ENCODE measurements at places on chromosomes 1 and 21.

DNA sequence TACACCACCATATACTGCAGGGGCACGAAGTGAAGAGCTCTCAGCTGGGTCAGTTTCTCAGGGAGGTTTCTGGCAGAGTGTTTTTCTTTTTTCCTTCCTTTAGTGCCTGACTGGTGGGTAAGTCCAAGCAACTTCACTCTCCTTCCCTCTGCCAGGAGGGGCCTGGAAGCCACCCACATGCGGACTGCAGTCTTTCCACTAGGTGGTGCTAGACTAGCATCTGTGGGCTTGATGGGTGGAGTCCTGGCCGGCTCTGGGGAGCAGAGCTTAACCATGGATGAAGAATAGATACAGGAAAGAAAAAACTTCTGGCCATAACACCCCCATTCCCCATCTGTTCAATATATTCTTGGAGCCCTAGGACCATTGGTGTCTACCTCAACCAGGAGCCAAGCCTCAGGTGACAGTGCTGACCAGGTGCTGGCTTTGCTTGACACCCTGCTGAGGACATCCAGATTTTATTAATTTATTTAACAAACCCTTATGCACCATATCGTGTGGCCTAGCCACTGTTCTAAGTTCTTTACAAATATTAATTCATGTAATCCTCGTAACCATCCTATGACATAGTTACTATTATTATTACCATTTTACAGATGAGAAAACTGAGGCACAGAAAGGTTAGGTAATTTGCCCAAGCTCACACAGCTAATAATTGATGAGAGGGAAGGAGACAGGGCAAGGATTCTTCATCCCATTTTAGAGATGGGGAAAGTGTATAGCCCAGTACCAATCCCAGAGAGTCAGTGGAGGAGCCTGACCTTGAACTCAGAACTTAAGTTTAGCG is 126.7 kb upstream of the CSF3R start:
- DNase-seq = peak; percentile 82

DNA sequence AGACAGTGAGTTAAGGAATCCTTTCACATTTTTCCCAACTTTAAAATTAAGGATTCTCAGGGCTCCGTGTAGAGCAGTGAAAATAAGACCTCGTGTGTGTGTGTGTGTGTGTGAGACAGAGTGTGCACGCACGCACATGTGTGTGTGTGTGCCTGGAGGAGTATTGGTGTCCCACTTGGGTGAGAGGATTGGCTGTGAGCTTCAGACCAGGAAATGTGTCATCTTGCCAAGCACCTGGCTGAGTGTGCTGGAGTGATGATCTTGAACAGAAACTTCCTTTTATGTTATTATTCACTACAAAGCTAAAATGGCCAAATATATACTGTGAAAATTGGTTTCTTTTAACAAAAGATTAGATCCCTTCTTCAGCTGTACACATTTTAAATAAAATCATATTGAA is 35.2 kb upstream of the NTPCR start:
- no peak for DNase-seq

GRCh38 chr1:183404476-183404875 is 13.7 kb downstream of the NMNAT2 start:
- DNase-seq = no peak

GRCh38 chr1:101929343-101929742 is 67.4 kb downstream of the OLFM3 start:
- DNase-seq = no peak

- no peak for DNase-seq
These were observed 25.4 kb downstream of the RGS4 start for GRCh38 chr1:163094589-163094988.

GRCh38 chr1:202237052-202237451 is 43.5 kb downstream of the LGR6 start:
- DNase-seq = peak; percentile 61

GRCh38 chr1:152002960-152003359 is 9.3 kb upstream of the S100A10 start:
- DNase-seq = no peak

DNA sequence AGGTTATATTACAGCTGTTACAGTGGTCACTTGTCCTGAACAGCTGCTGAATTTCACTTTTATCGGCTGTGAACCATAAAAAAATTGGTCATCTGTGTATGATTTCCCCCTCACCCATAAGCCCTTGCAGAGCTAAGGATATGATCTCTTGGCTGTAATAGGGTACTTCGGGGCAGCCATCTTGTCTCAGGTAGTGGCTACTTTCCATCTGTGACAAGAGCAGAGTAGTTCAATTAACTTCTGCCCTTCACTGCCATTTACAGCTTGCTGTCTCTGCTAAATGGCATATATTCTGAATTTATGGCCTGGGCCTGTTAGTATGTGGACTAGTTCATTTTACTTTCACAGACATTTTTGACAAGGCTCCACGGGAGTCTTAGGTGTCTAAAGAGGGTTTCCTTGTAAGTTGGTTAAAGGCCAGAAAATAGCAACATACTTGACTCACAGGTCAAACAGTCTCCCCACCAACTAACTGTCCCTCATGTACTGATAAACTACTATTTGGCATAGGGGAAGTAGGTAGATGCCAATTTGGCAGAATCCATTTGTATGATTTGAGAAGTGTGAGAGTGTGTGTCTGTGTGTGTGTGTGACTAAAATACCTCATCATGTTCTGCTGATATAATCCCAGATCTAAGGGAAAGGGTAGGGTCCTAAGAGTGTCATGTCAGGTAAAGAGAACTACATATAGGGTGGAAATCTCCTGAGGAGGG is 151.6 kb downstream of the KCTD3 start:
- no peak for DNase-seq

- no peak for DNase-seq
These were observed 28.3 kb downstream of the CCN1 start for GRCh38 chr1:85608851-85609250.

- no peak for DNase-seq
These were observed 69.5 kb downstream of the GADD45A start for GRCh38 chr1:67754526-67754920.

DNA sequence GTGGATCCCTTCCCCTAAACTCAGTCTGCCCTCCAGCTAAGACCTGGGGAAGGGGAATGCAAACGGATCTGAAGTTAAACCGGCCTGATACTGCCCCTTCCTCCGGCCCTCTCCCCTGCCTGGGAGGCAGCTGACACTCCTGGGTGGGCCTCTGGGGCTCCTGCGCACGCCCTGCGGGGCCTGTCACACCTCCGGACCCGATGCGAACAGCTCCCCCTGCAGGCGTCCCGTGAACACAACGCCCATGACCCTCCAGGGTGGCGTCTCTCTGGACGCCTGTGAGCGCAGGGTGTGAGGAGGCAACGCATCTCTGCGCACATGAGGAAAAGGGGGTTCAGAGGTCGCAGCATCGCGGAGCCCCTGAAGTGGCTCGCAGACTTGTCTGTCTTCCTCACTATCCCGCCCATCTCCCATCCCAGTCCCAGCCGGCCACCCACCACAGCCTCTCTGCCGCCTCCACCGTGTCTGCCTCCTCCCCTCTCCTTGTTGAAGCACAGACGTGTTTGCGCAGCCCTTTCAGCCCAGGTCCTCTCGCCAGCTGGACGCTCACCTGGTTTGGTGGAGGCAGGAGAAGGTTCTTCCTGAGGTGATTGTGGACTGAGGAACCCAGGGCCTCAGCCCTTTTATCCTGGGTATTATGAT is 421 bp upstream of the LCE3A start:
- no peak for DNase-seq

GRCh38 chr1:183548116-183548515 is 42.1 kb downstream of the NCF2 start:
- peak; percentile 82 for DNase-seq

DNA sequence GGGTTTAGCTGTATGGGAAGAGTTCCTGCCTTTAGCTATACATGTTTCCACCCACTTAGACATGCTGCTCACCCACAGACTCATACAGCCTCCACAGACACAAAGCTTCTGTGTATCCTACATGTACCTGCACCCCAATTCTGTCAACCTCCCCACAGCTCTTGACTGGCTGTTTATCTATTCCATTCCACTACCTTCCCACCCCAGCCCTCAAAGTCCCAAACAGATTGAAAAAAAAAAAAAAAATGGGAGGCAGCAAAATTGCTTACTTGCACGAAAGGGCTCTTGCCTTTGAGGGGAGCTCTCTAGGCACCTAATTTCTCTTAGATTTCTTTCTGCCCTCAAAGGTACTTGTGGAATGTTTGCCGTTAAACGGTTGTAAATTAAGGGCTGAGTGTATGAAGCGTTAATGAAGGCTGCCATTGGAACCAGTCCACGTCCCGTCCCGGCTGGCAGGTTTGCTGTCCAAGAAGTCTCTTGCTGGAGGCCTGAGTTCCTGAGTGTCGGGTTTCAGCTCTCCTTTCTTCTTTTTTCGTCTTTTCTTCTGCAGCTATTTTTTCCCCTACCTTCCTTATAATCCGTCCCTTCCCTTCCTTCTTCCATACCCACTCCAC is 43.6 kb downstream of the PBX1 start:
- DNase-seq = peak; percentile 55

DNA sequence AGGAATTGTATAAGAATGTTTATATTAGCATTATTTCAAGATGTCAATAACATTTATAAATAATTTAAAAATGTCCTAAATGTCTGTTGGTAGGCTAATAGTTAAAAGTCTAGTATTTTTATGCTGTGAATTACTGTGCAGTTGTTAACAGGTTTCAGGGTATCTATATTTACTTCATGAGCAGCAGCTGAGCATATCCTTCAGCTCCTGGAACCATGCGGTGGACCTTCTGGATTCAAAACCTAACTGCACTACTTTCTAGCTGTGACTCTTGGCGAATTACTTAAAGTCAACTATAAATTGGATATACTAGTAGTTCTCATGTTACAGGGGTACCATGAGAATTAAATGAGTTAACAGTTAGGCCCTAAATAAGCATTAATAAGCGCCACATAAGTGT is 3.7 kb downstream of the CEP350 start:
- no peak for DNase-seq

- DNase-seq = no peak
These were observed 26.8 kb upstream of the EPHA8 start for GRCh38 chr1:22536506-22536905.

DNA sequence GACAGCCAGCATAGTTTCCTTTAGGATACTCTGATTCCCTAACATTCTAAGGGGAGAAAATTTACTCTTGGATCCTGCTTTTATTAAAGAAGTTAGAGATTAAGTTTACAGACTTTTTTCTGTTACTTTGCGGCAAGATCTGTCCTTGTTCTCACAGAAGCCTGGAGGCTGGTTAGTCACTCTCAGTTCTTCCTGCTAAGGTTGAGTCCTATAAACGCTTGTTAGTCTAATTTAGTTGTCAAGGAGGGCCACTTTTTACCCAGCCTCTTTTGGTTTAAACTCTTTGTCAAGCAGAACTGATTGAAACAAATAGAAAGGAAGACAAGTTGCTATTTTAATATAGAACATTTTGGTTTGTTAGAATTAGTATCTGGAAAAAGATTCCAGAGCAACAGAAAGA is 89.7 kb downstream of the C21orf91 start:
- DNase-seq = no peak

GRCh38 chr1:245444147-245444828 is 289.5 kb downstream of the KIF26B start:
- peak; percentile 78 for DNase-seq

DNA sequence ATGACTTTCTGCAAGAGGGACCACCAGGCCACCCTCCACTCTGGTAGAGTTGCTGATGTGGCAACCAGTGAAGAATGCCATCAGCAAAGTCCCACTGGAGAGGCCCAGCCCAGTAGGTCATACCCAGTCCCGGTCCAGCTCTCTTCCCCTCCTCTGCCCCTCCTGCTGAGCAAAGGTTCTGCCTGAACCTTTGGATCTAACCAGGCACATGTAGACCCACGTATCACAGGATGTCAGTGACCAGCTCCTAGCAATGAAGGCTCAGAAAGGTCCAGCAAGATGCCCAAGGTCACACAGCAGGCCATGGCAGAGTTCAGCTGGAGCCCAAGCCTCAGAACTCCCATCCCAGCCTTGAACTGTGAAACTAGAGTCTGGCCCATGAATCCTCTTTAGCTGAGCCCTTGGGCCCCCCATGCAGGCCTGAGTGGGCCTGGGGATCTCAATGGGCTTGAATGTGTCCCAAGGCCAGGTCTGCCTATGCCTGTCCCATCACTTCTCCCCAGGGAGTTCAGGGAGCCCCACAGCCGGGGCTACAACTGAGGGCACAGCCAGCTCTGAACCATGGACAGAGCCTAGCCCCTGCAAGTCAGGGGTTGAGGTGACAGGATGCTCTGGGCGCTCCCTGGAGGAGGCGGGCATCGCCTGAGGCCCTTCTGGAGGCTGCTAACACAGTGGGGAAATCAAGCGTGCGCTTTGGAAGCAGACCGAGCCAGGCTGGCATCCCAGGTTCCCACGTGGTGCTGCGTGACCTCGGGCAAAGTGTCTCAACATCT is 21.4 kb upstream of the PADI1 start:
- no peak for DNase-seq

DNA sequence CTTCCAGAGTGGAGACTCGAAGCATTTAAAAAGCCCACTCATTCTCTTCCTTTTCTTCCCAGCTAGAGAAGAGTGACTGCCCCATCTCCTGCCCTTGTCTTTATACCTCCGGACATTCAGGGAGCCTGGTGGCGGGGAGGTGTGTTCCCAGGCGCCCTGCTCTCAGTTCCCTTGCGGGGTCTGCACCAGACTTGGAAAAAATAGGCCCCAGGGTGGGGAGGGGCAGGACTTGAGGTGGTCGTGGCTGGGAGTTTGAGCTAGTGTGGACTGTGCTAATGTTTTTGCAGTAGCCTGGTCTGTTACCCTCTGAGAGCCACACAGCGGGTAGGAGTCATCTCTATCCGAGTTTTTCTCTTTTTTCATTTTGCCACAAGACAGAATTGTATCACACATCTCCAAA is 139.1 kb downstream of the PEX14 start:
- no peak for DNase-seq

GRCh38 chr1:41913014-41913413 is 5.7 kb downstream of the HIVEP3 start:
- DNase-seq = no peak

- no peak for DNase-seq
These were observed 49.3 kb upstream of the POU2F1 start for GRCh38 chr1:167171286-167171929.

- DNase-seq = no peak
These were observed 8.4 kb downstream of the S100A10 start for GRCh38 chr1:151985270-151985669.

- no peak for DNase-seq
These were observed 30.6 kb upstream of the JUN start for GRCh38 chr1:58814251-58815068.

- no peak for DNase-seq
These were observed 53.9 kb downstream of the YARS1 start for GRCh38 chr1:32763221-32763620.

DNA sequence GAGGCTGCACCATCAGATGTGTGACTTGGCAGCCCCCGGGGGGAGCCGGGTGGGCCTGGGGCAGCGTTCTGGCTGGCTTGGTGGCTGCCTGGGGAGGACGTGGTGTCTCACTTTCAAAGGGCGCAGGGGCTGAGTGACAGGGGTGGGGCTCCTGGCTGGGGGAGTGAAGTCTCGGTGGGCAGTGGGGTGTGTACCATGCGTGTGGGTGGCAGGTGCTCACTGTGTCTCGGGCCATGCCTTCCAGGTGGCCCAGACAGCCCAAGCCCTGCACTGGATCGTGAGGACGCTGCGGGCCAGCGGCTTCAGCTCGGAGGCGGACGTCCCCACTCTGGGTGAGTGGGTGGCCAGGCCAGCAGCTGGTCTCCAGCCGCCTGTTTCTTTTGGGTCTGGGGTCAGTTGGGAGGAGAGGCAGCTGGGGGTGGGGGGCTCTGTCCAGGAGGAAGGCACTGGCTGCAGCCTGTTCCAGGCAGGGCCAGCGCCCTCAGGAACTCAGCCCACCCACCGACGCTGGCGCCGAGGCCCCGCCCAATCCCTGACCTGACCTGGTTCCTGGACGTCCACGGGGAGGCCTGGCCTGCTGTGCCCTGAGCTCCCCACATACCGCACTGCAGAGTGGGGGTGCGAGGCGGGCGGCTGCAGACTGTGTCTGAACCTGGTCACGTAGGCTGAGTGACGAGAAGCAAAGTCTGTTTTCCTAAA is 30.6 kb upstream of the LRRC3 start:
- DNase-seq = no peak

All from NCI-H2171 treated with DMSO at 0.1 percent for 48 hours (cell line).